ENCODE measurements at places on chromosomes 3 and 15.

GRCh38 chr15:68275165-68275746 is 2.3 kb upstream of the FEM1B start:
- no peak for DNase-seq

- DNase-seq, result no peak
Measured at GRCh38 chr3:128163432-128163831, 10.2 kb downstream of the EEFSEC start.

DNA sequence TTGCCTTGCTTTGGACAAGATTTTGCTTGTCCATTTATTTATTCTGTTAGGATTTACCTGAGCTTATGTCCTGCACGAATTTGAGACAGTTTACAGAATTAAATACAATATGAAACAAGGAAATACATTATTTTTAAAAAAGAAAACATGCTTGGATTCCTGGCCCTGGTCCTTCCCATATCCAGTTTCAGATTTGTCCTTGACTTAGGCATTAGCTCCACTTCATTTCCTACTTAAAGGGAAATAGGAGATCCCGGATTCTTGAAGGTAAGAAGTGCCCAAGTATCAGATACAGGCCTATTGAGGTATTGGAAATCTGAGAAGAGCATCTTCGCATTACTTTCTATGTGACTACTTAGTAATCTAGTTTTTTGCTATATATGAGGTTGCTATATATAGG is 672.0 kb downstream of the SI start:
- DNase-seq, result no peak

DNA sequence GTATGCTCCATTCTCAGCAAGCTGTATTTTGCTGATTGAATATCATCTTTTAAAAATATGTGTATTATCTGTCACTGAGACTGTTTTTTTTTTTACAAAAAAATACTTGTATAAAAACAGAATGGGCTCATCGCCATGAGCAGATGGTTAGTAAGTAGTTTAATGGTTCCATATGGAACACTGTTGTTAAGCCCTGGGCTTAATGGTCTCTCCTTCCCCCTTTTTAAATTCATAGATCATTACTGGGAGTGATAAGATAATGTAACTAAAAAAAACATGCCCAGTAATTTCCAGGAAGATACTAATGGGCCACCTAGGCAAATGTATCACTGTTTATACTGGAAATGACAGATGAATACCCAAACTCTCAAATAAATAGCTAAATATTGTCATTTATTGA is 95.3 kb upstream of the TPRG1 start:
- no peak for DNase-seq

GRCh38 chr15:65101891-65102708 is 12.9 kb downstream of the UBAP1L start:
- DNase-seq, result no peak

GRCh38 chr3:116815831-116816588 is 106.4 kb downstream of the TUSC7 start:
- peak; percentile 9 for DNase-seq

- no peak for DNase-seq
Measured at GRCh38 chr15:67822537-67823313, 2.6 kb upstream of the SKOR1 start.

GRCh38 chr3:147191795-147192385 is 214.5 kb downstream of the ZIC4 start:
- DNase-seq, result peak; percentile 61

- no peak for DNase-seq
Measured at GRCh38 chr15:58298879-58299850, 132.6 kb upstream of the LIPC start.

DNA sequence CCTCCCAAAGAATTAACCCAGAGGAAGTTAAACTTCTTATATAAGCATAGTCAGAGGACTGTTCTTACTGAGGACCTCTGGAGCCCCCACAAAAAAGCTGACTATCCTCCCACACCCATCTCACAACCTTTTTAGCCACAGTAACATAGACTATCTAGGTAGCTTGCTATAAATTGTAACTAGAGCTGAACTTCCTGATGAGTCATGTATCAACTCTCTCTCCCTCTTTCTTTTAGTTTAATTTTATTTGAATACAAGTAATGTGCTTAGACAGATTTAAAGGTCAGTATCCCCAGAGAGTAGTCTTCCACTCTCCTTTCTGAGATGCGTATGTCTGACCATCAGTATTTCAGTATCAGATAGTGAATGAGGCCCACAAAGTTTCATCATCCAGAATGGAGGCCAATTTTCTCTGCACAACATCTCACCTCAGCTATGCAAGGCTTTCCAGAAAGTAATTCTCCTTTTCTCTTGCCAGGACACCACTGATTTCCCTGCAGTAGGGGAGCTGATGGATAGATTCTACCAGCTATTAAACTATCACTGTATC is 104.0 kb upstream of the MYRIP start:
- no peak for DNase-seq

GRCh38 chr3:16060945-16061344 is 113.5 kb upstream of the GALNT15 start:
- DNase-seq, result peak; percentile 17

DNA sequence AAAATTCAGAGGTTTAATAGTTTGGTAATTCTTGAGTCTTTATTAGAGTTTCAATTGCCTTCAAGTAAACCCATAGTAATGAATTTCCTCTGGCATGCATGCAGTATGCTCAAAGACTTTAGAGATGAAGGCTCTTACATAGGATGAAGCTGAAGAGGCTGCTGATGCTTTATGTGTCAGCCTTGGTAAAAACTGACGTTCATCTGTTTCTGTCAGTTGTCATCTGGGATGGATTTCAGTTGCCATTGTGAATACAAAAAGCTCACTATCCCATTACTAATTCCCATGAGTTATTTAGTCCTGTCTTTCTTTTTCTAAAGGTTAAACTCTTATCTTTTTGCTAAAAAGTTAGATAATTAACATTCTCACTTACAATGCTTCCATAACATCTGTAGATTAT is 136.9 kb upstream of the GBE1 start:
- no peak for DNase-seq

DNA sequence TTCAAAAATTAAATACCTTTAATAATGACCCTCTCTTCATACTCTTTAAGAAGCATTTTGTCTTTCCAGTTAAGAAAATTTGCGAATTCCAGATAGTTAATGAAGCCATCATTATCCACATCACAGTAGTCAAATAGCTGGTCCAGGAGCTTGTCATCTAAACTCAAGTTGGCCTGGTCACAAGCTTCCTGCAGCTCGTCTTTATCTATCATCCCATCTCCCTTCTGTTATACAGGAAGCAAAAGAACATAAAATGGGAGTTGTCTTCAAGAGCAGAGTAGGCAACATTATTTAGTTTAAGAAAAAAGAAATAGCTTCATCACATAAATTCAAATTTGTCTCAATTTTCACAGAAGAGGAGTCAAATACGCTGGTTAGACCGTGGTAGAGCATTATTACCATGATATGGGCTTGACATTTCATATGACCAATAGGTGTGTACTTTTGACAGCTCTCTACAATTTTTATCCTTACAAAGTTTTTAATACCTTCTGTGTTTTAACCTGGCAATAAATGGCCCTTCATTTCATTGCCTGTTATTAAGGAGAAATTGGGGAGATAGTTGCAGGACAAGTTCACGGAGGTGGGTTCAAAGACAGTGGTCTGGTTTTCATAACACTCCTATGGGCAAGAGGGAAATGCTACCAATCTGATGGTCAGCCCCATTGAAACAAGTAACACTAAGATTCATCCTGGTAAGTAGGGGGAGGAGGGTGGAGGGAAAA is 45.4 kb downstream of the EFHB start:
- no peak for DNase-seq

DNA sequence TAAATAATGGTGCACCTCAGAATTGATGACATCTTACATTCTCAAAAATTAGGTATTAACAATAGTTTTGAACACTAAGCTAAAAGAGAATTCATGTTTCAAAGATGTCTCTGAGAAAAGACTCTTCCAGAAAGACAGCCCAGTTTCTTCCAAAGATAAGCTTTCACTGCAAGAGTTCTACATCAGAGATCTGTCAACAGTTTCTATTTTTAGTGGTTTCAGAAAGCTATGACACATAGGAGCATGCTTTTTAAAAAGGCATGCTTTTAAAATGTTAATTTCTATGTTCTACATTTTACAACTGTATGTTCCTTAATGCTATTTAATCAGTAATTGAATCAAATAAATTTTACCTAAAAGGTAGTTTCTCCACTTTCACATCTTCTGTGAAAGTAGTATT is 88.2 kb downstream of the PLOD2 start:
- no peak for DNase-seq

DNA sequence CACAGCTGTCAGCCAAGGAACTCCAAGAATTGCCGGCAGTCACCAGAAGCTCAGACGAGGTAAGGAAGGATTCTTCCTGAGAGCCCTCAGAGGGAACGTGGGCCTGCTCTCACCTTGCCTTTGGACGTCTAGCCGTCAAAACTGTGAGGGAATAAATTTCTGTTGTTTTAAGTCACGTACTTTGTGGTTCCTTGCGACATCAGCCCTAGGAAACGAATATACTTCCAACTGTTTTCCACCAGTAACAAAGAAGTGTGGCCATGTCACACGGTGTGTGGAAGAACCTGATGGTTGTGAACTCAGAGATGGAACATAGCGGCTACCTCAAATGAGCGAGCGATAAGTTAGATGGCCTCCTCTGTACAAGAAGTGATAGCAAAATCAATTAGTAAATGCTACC is 41.0 kb upstream of the B3GNT5 start:
- no peak for DNase-seq

DNA sequence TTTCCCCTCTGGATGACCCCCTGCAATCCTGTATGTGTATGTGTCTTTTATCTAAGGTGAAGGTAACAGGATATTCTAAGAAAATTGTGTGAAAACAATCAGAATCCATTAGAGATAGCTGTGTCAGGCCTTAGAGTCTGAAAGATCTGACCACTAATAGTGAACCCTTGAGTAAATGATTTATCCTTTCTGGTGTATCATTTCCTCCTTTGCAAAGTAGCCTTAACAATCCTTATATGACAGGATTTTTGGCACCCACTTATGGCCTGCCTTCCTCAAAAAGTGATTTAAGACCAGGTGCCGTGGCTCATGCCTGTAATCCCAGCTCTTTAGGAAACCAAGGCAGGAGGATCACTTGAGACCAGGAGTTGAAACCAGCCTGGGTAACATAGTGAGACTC is 110.2 kb downstream of the RBPMS2 start:
- no peak for DNase-seq

GRCh38 chr3:198018416-198018815 is 58.4 kb downstream of the LMLN start:
- no peak for DNase-seq

DNA sequence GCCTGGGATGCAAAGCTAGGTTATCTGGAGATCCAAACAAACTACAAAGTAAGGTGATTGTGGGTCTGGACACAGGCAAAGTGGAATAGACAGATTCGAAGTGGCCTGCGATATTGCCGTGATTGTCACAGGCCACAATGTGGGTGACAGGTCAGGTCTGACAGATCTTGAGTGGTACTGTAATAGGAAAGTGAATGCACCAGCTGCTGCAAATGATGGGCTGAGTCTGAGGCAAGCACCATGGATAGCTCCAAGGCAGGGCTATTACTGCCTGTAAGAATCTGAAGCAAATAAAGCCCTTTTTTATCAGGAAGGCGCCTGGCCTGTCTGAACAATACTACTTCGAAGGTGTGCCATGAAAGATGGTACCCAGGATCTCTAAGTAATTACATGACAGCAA is 10.0 kb downstream of the ARMC8 start:
- DNase-seq, result no peak

DNA sequence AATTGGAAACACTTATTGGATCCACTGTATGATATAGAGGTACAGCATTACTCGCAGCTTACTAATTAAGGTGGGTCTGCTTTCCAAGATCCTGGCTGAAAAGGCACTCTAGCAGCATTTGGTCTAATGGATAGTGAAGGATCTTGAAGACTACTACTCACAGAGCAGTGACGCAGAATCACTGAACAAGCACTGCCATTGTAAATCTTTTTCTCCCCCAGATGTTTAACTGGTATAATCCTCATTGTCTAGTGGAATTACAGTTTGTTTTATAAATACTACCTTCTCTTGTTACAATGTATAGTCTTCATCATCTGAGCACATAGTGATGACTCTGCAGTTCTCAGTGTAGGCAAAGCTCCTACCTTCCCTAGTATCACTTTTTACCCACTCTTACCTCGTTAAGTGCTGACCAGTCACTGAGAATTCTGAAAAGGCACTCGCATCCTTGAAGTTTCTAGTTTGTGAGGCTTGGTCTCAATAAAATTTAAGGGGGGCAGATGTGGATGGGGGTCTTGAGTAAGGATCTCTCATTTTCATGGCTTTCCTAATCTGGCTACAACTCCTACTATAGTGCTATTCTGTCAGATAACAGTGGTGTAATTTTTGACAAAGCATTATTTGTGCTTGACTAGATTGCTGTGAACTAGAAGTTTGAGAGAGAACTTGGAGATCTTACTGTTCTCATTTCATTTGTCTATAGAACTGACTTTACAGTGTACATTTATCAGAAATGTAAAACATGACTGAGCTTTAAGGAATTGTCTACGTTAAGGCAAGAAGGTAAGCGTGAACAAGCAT is 23.2 kb downstream of the MAPK6 start:
- peak; percentile 39 for DNase-seq

- no peak for DNase-seq
Measured at GRCh38 chr15:52975941-52976449, 185.9 kb upstream of the ONECUT1 start.

DNA sequence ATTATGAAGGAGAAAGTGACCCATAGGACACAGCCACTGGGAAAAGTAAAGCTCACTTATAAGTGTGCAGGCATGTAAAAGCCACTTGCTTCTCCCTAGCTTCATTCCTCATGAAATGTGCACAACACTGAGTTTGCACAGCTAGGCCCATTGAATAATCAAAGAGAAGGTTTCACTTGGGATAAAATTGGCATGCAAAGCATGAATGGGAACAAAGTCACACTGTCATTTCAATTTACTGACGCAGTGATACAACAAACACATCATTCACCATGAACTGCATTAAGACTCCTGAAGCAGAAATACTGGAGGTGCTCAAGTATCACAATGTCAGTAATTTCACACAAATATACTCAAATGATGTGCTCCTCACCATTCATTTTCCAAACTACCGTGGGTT is 61.1 kb downstream of the KCNMB2 start:
- peak; percentile 12 for DNase-seq

DNA sequence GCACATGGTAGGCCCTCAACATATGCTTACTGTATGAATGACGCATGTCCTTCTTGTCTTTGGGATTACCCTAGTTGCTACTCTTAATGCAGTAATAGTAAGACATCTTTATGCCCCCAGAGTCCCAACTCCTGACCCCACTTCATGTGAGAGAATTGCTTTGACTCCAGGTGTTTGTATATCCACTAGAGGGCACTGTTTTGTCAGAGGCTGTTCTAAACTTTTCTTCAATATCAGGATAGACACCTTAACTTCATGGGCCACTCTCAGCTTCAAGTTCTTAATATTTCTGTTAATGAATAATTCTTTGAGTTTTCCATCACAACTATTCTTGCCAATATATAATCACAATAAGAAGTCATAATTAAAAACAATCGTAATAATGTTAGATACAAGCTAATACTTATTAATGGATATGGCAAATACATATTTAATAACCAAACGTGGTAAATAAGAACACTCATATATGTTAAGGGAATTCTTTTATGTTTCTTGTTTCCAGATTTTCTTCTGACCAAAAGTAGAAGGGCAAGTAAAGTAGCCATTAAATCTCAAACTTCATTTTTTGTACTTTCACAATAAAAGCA is 337.2 kb upstream of the DNAJC19 start:
- DNase-seq, result peak; percentile 70

- DNase-seq, result no peak
Measured at GRCh38 chr3:188170461-188171459, 16.8 kb downstream of the LPP start.

- DNase-seq, result no peak
Measured at GRCh38 chr3:37229740-37230139, 55.4 kb upstream of the LRRFIP2 start.

GRCh38 chr3:46908294-46908985 is 30.9 kb downstream of the PTH1R start:
- no peak for DNase-seq

Data from midbrain (tissue), 1 donor.